Prostate gland (tissue), 2 donors: ENCODE measurements at places on chromosomes 7 and 10. TPM values are rescaled to one million over a fixed set of nuclear protein-coding genes. Genes with fewer than 3 reads are reported as not detected.

GRCh38 chr7:126790763-126791162, 462.0 kb downstream of the GRM8 start:
- DNase-seq = no peak

DNA sequence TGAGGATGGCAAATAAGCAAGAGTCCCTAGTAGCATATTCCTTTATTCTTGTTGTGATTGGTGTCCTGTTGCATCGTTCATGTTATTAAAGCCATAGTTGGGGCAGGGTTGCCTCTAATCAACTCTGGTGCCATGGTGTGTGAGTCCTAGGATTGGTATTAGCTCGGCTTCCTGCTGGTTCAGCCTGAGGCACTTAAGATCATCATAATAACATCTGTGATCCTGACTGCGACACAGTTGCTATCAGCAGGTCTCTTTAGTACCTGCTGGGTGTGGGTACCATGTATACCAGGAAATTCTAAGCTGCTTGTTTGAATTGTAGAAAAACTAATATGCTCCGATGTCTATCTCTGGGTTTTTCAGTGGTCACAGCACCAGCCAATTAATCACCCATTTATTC, 1.6 kb downstream of the WEE2 start:
- DNase-seq = no peak

TMEM196 gene
- total RNA-seq = not detected

ZNF804B gene
- 0.05 TPM for total RNA-seq

DNA sequence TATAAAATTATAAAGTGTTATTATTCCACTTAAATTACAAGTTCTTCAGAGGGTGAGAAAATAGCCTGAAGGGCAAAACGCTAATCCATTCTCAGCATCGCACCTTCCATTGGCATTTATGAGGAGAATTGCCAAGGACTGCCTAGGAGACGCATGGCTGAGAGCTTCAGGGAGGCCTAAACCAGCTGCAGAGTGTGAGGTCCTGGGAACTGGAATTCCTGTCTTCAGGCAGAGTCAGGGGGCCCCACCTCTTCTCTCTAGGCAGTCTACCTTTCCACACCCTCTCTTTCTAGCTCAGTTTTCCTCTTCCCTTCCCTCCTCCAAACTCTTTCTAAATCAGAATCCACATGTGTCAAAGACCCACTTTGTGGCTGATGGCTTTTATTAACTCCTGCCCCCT, 35.3 kb downstream of the LRRC72 start:
- DNase-seq = no peak

DNA sequence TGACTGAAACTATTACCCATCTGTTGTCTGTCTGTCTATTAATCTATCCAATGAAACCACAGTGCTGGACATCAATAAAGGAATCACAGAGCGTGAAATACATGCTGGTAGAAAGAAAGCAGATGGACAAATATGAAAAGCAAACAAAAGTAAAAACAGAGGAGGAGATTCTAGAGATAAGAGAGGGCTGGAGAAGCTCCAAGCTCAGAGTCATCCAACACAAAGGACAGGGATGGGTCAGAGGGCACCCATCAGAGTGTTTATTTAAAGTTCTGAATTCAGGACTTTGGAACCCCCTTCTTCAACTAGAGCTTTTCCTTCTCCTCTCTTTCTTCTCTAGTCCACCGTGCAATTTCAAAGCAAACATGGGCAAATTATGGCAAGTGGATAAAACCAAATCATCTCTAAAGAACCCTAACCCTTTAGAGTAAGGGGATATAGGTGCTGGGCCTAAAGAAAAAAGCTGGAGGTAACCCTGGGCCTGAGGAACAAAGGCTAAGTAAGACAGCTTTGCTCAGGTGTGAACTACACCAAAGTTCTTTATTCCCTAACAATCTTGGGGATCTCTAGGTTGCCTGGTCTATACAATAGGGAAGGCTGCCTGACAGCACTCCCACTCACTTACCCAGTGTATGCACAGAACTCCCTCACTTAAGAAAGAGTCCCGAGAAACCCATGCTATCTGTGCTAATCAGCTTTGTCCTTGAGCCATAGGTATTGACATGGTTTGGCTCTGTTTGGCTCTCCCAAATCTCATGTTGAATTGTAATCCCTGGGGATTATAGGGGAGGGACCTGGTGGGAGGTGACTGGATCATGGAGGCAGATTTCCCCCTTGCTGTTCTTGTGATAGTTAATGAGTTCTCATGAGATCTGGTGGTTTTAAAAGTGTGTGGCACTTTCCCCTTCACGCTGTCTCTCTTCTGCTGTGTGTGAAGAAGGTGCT, 97.0 kb downstream of the BAMBI start:
- DNase-seq = no peak

OR2A1 gene
- total RNA-seq = not detected

DNA sequence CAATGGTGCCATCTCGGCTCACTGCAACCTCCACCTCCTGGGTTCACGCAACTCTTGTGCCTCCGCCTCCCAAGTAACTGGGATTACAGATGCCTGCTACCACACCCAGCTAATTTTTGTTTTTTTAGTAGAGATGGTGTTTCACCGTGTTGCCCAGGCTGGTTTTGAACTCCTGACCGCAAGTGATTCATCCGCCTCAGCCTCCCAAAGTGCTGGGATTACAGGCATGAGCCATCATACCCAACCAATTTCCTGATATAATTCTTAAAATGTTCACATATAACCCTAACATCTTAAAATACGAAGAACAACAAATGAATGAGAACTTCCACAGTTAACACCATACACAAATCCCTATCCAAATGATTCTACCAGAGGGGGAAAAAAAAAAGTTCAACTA, 31.2 kb downstream of the BAIAP2L1 start:
- no peak for DNase-seq

DNA sequence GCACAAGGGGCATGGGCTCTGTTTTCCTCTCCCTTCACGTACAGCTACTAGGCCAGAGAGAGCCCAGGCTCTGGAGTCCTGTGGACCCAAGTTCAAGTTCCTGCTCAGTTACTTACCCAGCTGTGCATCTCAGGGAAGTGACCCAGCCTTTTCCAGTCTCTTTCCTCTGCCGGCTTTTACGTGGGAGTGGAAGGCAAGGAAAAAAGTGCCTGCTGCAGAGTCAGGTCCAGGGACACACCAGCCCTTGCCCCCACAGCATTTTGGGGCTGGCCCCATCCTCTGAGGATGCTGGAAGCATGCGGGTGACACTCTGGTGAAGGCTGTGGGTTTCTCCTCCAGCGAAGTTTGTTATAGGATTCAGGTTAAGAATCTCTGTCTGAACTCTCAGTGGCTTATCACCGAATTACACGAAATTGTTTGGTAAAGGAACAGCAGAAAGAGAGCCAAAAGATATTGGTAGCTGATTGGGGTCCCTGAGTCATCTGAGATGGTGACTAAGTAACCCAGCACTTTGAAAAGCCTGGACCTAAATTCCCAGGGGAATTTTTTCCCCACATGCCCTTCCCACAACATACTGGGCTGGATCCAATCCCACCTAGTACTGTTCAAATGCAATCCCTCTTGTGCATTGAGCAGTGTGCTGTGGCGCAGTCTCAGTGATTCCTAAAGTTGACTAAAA, 424.3 kb downstream of the RPS24 start:
- no peak for DNase-seq

- no peak for DNase-seq
These were observed 150.1 kb downstream of the SPAG6 start for GRCh38 chr10:22495396-22495795.

STAG3 gene
- 1.8 TPM for total RNA-seq

DNA sequence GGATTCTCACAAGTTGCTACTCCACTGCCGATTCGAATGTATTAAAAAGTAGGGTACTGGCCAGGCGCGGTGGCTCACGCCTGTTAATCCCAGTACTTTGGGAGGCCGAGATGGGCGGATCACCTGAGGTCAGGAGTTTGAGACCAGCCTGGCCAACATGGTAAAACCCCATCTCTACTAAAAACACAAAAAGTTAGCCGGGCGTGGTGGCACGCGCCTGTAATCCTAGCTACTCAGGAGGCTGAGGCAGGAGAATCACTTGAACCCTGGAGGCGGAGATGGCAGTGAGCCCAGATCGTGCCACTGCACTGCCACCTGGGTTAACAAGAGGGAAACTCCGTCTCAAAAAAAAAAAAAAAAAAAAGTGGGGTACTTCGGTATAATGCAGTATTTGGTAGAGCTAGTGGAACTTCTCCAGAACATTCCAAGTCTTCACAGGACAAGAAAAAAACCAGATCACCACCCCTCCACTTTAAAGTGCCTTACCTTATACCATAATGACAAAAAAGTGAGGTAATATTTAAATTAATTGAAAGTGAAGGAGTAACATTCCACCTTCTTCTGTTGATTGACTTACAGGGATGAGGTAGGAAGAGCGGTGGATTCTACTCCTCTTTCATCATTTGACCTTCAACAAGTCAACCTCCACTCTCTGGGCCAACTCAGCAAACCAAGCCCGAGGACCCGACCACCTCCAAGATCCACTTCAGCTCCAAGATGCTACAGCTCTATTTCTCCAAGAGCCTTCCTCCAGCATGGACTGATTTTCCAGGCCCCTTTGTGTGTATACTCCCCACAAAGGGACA, 2.0 kb downstream of the BAZ1B start:
- DNase-seq = no peak
